ENCODE measurements at places on chromosomes 7 and 10.

DNA sequence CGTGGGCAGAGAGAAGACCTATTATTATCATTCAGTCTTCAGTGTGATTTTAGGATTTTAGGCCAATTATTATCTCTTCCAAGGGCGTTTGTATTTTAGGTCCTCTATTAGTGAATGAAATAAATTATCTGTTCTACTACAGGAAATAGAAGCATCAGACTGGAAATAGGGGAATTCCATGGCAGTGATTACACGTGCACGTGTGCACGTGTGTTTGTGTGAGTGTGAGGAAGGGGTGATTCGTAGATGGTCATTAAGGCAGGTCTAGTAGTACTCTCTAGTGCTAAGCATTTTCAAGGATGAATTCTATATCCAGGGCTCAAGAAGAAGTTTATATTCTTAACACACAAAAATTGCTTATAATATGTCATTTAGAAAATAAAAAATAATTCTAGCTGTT is 623.2 kb downstream of the GATA3 start:
- DNase-seq, result no peak

- no peak for DNase-seq
Observed at GRCh38 chr7:2759736-2760097, 71.7 kb downstream of the AMZ1 start.

- DNase-seq, result no peak
Observed at GRCh38 chr10:59910867-59911266, 4.5 kb upstream of the CCDC6 start.

- no peak for DNase-seq
Observed at GRCh38 chr10:131532291-131532690, 220.8 kb upstream of the TCERG1L start.

GRCh38 chr10:115091161-115091560 is 2.0 kb upstream of the ATRNL1 start:
- no peak for DNase-seq

GRCh38 chr10:34539533-34540315 is 275.4 kb downstream of the PARD3 start:
- no peak for DNase-seq

DNA sequence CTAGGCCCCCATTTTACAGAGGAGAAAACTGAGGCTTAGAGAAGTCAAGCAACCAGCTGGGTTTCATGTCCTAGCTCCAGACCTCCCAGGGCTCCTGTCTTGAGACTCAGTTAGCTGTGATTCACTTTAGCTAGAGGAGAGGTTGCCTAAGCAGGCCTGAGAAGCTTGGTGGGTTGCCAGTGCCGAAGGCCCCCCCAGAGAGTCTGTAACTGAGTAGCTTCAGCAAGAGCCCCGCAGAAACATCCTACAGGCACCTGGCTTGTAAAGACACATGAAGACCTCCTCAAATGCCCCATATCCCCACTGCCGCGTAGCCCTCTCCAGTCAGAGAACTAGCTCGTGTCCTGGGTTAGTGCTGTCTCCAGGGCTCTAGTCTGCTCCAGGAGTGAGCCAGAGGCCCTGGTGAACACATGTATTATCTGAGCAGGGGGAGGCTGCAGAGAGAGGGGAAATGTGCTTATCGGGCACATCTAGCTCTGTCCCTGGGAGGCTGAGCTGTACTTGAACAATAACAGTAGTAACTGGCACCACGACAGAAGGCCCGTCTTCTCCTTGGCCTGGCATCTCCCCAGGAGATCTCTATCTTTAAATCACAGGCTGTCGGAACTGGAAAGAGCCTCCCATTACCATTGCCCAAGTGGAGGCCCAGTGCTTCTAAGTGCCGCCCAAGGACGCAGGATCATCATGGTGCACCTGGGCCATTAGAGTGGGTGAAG is 28.9 kb downstream of the UNC5B start:
- DNase-seq, result no peak

- no peak for DNase-seq
Observed at GRCh38 chr10:92914478-92915325, 66.4 kb downstream of the EXOC6 start.

GRCh38 chr10:82910301-82910700 is 1035.3 kb downstream of the NRG3 start:
- DNase-seq, result no peak

- no peak for DNase-seq
Observed at GRCh38 chr7:38492010-38492409, 139.2 kb downstream of the AMPH start.

GRCh38 chr7:127598318-127598717 is 4.8 kb downstream of the FSCN3 start:
- DNase-seq, result no peak

DNA sequence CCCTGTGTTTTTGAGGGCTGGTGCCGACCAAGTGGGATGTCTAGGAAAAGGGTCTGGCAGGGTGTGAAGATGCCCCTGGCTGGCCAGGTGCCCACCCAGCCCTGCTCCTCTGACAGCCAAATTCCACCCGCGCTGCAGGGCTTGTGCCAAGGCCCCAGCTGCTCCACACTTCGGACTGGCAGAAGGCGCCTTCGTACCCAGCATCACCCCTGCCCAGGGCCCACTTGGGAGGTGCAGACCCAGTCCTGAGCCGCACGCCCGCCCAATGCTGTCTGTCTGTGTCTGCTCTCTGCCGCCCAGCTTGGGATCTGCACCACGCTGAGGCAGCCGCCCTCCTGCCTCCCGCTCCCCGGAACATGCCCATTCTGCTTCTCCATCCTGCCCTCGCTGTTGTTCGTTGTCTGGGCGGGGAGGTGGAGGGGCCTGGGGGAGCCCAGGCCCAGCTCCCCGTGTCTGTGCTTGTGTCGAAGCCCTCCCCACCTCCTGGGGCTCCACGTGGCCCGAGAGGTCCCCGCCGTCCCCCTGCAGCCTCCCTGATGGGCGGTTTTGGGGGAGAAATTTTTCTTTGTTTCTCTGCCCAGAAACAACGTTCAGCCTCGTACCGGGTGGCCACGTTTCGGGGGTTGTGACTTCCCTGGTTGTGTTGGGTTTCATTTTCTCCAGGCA is 36.9 kb upstream of the PPIF start:
- no peak for DNase-seq

DNA sequence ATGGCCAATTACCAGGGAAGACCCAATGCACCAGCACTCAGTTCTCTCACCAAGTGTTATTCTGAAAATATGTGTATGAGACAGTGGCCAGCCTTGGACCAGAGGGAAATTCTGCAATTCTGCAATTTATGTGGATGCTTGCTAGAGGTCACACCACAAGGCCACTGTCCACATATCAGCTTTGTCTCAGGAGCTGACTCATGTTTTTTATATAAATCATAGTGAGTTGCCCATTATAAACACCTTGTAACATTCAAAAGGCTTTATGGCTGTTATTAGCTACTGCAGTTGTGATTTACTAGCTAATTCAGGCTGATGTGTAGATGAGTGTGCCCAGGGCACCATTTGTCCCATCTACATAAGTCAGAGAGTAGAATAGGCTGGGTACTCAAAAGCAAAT is 649.0 kb downstream of the LRMDA start:
- DNase-seq, result no peak

DNA sequence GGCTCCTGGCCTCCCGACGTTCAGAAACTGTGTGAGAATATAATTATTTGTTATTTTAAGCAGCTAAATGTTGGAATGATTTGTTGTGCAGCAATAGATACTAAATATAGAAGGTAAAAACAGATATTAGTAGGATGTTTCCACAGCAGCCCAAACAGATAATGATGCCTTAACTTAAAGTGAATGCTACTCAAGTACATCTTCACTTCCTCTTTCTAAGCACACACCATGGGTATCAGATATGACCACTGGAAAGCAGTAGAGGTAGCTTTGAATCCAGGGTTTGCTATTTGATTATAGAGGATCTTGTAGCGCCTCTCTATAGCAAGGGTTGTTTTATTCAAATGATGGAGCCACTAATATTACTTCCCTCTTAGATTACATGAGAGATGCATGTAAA is 38.2 kb upstream of the BET1 start:
- DNase-seq, result no peak

DNA sequence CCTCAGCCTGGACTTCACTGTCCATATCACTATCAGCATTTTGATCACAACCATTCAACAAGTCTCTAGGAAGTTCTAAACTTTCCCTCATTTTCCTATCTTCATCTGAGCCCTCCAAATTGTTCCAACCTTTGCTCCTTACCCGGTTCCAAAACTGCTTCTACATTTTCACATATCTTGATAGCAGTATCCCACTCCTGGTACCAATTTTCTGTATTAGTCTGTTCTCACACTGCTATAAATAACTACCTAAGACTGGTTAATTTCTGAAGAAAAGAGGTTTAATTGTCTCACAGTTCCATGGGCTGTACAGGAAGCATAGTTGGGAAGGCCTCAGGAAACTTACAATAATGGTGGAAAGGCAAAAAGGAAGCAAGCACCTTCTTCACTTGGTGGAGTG is 11.9 kb downstream of the THAP5 start:
- no peak for DNase-seq

DNA sequence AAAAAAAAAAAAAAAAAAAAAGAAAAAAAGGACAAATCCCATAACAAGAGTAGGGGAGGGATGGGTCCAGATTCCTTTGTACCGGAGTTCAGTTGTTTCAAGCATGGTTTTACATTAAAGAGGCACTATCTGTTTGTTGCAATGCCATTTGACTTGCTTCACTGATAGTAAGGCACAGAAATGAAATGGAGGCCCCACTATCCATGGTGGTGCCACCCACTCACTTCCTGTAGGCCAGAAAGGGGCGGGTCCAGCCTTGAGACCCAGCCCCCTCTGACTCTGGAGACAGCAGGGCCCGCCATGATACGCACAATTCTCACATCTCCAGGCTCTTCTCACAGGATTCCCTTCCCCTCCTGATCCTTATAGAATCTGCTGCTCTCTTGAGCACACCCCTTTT is 100.0 kb downstream of the CLEC2L start:
- no peak for DNase-seq

DNA sequence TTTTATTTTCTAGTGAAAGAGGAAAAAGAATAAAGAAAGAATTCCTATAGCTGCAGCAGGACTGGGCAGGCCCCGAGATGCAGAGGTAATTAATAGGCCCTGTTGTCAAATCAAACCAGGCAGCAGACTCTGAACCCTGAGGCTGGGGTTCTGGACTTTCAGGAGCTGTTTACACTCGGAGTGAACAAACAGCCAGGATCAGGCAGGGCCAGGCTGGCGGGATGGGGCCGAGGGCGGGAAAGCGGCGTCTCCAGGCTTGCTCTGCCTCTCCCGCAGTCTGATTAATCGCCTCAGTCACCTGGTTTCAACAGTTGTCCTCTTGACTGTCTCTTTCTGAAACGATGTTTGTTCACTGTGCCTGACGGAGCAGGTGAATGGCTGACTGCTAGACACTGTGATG is 675.4 kb upstream of the FOXK1 start:
- DNase-seq, result no peak

DNA sequence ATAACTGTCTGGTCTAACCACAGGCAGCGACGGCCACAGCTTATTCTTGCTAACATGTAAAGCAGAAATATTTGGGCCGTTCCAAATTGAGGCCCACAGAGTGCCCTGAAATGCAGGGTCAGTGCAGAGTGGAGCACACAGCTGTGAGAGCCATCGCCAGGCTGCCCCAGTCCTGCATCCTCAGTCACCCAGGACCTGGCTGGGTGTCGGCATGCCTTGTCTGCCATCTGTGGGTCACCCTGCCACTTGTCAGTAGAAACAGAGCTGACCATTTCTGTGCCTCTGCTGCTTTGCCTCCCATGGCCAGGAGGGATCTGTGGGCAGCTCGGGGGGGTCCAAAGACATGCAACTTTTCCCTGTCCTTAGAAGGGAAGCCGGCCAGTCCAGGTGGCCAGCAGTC is 57.3 kb upstream of the BTBD16 start:
- no peak for DNase-seq

GRCh38 chr7:27191833-27192545 is 7.0 kb upstream of the HOXA11 start:
- DNase-seq, result no peak

GRCh38 chr10:128664729-128665128 is 538.5 kb upstream of the MKI67 start:
- DNase-seq, result no peak

DNA sequence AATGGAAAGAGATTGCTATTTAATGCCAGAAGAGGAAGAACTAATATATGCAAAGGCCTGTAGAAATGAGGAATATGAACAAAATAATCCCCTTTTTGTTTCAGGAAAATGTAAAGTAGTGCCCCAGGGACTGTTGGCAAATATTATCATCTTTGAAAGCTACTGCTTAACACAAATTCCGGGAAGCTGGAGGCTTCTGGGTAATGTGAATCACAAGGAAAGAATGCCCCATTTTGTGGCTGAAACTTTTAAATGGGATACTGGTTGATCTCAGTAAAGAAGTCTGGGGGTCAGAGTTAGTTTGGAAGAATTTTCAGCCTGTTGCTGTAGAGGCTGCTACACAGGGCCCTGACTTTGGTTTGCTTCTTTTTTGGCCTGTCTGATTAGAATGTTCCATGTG is 141.0 kb downstream of the PTEN start:
- no peak for DNase-seq

- no peak for DNase-seq
Observed at GRCh38 chr7:37107047-37107750, 341.5 kb downstream of the ELMO1 start.

- DNase-seq, result no peak
Observed at GRCh38 chr10:103564776-103565520, 71.4 kb downstream of the NEURL1 start.

- DNase-seq, result no peak
Observed at GRCh38 chr10:20892796-20893195, 4.3 kb downstream of the NEBL start.

- no peak for DNase-seq
Observed at GRCh38 chr10:131115321-131115720, 196.2 kb downstream of the TCERG1L start.

DNA sequence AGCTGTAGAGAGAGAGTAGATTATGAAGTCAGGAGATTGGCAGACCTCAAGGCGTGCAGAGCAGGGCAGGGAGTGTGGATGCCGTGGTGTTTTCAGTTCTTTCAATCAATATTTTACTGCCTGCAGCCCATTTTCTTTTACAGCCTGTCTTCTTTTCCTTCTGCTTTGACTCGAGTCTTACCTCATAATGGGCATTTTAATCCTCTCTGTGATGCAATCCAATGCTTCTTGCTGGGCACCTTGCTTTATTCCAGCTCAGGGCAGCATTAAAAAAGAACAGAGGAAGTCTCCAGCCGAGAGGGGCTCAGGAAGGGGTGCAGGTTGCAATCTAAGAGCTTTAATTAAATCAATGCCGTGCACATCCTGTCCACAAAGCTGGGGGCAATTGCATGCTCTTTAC is 839.0 kb downstream of the LRMDA start:
- no peak for DNase-seq

- DNase-seq, result no peak
Observed at GRCh38 chr10:62815381-62816075, 638 bp downstream of the EGR2 start.

GRCh38 chr7:85974176-85974575 is 669.5 kb upstream of the GRM3 start:
- DNase-seq, result no peak

GRCh38 chr7:26608402-26608801 is 256.0 kb downstream of the SKAP2 start:
- DNase-seq, result no peak

GRCh38 chr10:6877722-6878392 is 297.8 kb upstream of the PRKCQ start:
- DNase-seq, result no peak

GRCh38 chr10:92756201-92757065 is 66.7 kb downstream of the HHEX start:
- DNase-seq, result no peak
